Activated CD4-positive, alpha-beta T cell treated with anti-CD3 and anti-CD28 coated beads, Interleukin-2, amount 10 ng/mL, durations not matched to agents 7 days and 5 days (primary cell): ENCODE measurements at places on chromosomes 1 and 21.

GRCh38 chr1:152906023-152906565 is 2.3 kb upstream of the IVL start:
- no peak for DNase-seq

- DNase-seq: no peak
These were observed 94.4 kb downstream of the RAVER2 start for GRCh38 chr1:64839261-64839660.

GRCh38 chr1:37100310-37100709 is 66.0 kb upstream of the GRIK3 start:
- DNase-seq: no peak

- DNase-seq: no peak
These were observed 8.4 kb upstream of the HIVEP3 start for GRCh38 chr1:41927118-41927517.

DNA sequence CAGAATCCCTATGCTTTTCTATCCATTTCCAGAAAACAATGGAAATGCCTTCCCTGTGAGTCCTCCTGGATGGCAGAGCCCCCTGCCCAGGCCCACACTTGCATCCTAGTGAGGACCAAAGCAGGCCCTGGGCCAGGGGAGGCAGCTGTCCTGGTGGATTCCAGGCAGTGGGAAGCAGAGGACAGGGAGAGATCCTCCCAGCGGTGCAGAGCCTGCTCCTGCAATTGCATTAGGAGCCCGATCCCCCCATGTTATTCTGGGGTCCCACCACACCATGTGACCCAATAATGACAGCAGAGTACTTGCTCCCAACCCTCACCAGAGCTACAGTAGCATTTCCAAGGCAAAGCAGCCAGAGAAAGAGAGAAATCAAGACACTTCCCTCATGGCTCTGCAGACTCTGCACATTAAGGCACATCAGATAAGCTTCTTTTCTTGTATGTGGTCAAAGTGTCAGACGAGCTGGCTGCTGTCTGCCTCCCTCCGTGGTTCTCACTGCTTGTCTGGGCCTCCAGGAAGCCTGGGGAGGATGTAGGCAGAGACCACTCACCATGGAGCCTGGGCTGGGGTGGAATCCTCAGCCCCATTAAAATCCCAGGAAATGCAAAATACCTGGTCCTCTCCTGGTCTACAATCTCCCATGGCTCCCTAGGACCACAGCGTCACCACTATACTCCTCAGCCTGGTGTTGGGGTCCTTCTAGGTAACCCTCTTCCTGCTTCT is 54.9 kb upstream of the RUNX3 start:
- DNase-seq: peak; percentile 58

GRCh38 chr1:210883821-210884220 is 250.1 kb downstream of the KCNH1 start:
- DNase-seq: no peak

- DNase-seq: no peak
These were observed 14.7 kb downstream of the S100A7A start for GRCh38 chr1:153431002-153431401.

- no peak for DNase-seq
These were observed 21.8 kb downstream of the MFSD2A start for GRCh38 chr1:39976732-39977131.

DNA sequence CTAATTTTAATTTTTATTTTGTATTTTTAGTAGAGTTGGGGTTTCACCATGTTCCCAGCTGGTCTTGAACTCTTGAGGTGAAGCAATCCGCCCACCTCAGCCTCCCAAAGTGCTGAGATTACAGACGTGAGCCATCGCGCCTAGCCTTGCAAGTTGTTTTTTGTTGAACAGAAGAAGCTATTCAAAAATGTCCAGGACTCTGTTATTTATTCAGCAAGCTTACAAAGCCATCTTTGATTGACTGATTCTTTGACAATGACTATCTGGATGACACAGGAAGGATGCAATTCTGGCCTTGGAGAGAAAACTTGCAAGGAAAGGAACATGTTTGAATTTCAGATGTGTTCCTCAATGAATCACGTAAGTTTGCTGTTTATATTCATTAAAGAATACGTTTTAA is 63.5 kb downstream of the MAP3K7CL start:
- no peak for DNase-seq

DNA sequence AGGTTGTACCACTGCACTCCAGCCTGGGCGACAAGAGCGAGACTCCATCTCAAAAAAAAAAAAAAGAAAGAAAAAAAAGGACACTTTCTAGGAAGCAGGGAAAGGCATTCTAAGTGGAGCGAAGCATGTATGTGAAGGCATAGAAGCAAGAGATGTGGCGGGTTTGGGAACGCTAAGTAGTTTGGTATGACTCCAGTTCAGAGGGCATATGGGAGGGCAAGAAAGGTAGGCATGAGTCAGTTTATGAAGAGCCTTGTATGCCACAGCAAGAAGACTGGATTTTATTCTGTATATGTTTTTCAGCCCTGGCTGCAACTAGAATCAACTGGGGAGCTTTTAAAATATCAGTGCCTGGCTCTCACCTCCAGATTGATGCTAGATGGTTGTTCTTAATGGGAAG is 4.4 kb upstream of the ELOVL1 start:
- no peak for DNase-seq

DNA sequence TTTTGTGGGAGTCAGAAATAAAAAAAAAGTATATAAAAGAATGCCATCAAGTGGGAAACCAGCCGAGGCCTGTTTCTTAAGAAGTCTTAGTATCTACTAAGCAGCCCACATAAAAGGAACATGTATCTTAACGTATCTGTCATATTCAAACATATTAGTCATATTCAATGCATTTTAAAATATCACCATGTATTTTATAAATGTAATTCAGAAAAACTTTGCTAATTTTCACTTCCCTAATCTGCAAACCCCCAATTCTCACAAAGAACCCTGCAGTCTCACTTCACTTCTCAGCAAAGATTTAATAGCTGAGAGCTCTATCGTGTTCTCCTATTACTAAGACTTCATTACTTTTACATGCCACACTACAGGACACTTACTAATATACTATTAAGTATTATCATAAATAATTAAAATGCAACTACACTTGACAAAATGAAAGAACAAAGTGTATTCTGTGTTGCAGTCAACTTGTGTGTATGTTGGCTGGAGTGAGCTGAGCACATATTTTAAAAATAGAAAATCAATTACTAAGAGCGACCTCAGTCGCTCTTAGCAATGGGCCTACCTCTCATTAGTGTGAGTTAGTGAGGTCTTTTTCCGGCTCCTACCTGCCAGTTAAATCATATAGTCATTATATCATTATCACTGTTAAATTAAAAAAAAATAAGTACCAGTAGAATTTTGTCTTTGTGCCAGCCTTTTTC is 484.3 kb downstream of the LMO4 start:
- no peak for DNase-seq

DNA sequence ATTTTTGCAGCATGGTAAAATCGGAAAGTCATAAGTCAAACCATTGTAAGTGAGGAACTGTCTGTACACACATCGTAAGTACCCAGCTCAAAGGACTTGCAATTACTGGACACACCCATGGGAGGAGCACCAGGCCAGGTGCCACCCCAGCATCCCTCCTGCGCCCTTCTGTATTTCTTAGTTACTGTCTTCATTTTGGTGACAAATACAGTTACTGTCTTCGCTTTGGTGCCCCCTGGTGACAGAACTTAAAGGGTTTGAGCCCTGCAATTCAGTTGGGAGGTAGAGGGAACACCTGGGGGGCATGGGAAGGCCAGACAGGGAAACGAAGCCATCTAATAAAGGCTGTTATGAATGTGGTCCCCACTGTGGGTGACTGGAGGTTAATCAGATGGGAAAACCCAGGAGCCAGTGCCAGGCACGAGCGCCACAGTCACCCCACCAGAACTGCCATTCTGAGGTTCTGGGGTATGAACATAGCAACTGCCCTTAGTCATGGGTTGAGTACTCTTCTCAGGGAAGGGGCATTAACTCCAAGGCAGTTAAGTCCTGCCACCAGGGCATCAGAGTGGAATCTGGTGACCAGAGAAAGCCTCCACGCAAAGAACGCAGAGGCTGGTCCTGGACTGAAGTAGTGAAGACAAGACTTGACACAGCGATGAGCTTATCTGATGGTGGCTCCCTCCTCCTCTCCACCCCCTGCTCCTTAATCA is 612.9 kb downstream of the PTPRU start:
- peak; percentile 59 for DNase-seq

- DNase-seq: no peak
These were observed 13.1 kb downstream of the UBIAD1 start for GRCh38 chr1:11285883-11286734.

GRCh38 chr1:242023805-242024204 is 24.9 kb upstream of the MAP1LC3C start:
- DNase-seq: no peak

DNA sequence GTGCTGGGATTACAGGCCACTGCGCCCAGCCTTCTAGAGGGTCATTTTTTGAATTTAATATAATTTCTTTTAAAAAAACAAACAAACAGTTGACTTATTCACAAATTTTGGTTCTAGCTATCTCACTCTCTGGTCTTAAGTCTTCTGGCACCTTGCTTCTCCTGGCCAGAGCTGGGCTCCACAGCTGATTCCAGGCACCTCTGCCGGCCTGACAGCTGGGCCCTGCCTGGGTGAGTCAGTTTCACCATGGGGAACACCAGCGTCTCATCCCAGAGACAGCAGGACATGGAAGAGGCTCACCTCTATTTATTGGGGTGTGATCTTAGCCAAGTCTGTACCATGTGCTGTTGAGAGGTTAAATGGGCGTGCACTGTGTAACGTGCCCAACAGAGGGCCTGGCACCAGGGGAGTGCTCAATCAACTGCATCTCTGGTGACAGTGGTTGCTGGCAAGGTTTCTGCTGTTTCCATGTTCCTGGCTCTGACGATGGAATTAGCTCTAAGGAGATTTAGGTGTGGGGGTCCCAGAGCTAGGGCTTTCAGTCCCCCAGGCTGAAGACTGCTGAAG is 956 bp downstream of the CPLANE2 start:
- DNase-seq: peak; percentile 57

DNA sequence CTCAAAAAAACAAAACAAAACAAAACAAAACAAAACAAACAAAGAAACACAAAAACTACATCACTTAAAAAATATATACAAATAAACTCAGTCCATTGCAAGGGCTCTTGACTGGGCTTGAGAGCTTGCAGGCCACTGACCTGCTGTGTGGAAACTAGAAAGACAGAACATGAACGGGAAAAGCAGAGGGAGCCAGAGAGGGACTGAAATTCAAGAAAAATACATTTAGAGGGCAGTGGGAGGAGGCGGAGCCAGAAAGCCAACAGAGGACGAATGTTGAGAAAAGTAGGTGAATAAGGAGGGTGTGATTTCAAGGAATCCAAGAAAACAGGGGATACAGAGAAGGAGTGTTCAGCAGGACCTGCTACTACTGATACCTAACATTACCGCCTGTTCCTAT is 41.4 kb upstream of the PLA2G2C start:
- no peak for DNase-seq

- DNase-seq: no peak
These were observed 16.0 kb downstream of the ITPKB start for GRCh38 chr1:226722901-226723656.

GRCh38 chr1:207021139-207021861 is 11.3 kb downstream of the C1orf116 start:
- no peak for DNase-seq

GRCh38 chr1:21436488-21437340 is 3.2 kb upstream of the NBPF3 start:
- no peak for DNase-seq

DNA sequence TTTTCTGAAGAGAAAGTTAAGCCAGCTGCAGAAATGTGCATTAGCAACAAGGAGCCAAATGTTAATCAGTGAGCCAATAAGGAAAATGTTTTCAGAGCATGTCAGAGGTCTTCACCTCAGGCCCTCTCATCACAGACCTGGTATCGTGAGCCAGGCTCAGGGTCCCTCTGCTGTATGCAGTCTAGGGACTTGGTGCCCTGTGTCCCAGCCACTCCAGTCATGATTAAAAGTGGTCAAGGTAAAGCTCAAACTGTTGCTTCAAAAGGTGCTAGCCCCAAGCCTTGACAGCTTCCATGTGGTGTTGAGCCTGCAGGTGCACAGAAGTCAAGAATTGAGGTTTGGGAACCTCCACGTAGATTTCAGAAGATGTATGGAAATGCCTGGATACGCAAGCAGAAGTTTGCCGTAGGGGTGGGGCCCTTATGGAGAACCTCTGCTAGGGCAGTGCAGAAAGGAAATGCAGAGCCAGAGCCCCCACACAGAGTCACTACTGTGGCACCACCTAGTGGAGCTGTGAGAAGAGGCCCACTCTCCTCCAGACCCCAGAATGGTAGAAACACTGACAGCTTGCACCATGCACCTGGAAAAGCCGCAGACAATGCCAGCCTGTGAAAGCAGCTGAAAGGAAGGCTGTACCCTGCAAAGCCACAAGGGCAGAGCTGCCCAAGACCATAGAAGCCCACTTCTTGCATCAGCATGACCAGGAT is 1128.7 kb downstream of the AMY1C start:
- DNase-seq: no peak

DNA sequence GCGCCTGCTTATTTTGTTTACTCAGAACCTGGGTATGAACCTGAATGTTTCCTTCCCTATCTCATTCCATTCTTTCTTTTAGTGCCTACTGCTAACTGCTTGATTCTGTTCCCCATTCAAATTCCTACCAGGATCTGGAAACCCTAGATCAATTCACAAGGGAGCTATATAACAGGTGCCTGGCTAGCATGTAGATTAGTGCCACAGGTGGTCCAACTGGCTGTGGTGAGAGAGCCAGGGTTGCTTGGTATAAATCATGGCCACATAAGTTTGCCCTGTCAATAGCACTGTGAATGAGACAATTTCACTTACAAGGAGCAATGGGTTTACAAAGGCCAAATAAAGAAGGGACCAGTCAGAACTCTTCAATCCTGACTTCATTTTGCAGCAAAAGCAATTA is 6.6 kb upstream of the PRPF38B start:
- DNase-seq: no peak

- no peak for DNase-seq
These were observed 62.8 kb downstream of the PAX7 start for GRCh38 chr1:18693256-18694098.

DNA sequence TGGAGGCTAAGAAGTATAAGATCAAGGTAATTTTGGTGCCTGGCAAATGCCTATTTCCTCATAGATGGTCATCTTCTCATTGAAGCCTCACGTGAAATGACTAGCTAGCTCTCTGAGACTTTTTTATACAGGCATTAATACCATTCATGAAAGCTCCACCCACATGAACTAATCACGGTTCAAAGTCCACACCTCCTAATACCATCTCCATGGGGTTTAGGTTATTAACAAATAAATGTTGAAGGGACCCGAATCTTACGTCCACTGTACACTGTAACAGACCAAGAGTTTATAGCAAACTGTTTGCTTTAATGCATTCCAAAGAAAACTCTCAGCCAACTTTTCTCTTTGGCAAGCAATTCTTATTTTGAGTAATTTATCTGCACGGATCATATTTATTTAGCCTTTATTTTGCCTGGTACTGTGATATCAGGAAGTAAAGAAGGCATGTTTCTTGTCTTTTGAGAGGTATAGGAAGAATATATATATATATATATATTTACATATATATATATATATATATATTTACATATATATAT is 296.1 kb upstream of the LRRC7 start:
- DNase-seq: no peak

DNA sequence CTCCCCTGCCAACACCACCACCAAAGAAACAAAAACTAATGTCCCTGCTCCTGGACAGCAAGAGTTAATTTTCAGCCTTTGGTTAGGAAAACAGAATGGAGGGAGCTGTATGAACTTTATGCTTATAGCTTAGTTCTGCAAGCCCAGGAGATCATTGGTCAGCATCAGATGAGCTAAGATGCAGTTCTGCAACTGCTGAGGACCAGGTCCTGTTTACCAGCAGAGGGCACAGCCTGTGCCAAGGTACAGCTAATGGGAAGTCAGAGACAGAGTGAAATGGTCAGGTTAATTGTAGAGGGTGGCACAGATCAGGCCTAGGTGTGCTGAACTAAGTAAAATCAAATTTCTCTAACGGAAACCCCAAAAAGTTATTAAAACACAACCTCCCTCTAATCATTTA is 161.3 kb downstream of the ROR1 start:
- DNase-seq: no peak
